ENCODE measurements at places on chromosomes 5 and 9.
A peak's percentile ranks its signal among the peaks of the same experiment; 100 is the strongest.

- DNase-seq: no peak
Observed at GRCh38 chr9:127279717-127280285, 15.2 kb downstream of the GARNL3 start.

DNA sequence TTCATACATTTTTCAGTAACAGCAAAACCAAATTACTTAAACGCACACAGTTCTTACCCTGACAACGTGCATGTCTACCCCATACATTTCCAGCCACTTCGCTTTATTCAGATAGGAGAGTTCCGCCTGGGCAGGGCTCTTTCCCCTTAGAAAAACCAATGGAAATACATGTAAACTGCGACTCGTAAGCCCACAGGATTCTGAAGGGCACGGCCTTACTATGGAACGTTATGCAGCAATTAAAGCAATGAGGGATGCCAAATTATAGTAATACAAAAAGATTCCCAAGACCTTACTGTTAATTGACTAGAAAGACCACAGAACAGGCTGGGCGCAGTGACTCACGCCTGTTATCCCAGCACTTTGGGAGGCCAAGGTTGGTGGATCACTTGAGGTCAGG, 64.5 kb downstream of the EPB41L4B start:
- no peak for DNase-seq

GRCh38 chr5:55576661-55577060, 41.9 kb upstream of the PLPP1 start:
- no peak for DNase-seq

DNA sequence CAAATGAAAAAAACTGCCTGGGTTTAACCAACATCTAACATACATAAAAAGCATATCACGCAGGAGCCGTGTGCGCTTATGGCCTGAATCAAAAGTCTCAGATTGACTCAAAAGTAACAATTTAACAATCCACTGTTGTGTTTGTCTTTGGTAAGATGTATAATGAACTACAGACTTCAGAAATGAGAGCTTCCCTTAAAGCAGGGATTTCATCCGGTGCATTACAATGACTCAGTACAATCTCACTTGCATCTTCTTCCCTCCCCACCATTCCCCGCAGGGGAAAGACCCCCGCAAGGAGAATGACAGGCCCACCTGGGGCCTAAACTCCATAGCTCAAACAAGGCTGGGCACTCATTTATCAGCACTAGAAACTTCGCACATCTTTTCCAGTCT, 1.4 kb downstream of the ZFR start:
- DNase-seq: no peak

DNA sequence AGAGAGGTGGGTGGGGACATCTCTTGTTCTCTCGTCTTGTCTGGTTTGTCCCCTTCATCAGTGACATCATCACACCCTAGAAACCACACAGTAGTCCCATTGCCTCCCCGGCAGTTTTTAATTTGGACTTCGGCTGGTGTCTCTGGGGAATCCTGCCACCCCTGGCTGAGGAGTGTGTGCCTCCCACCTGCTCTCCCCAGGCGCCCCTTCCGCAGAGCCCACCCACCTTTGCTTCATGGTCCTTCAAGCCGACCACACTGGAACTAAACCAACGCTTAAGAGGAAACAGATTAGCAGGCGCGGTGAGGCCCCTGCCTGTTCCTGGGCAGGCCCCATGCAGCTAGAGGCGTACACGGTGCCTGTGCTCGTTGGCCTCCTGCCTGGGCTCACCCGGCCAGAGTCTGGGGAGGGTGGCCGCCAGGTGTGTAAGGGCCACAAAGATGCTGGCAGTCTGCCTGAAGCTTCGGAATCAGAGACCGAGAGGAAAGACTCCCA, 107.6 kb upstream of the SPRY4 start:
- no peak for DNase-seq

GRCh38 chr9:125707472-125707804, 430 bp upstream of the MAPKAP1 start:
- no peak for DNase-seq

- peak; percentile 95 for DNase-seq
Observed at GRCh38 chr9:124450241-124450924, at the start of gene ADGRD2. Gene ADGRD2, plus strand, starts transcription at chr9:124450451. Its CDS starts 1,216 bp downstream, at chr9:124451667.

- no peak for DNase-seq
Observed at GRCh38 chr5:53891159-53891558, 330.7 kb downstream of the NDUFS4 start.

GRCh38 chr5:122608222-122608621, 166.7 kb upstream of the SNX2 start:
- no peak for DNase-seq

- DNase-seq: no peak
Observed at GRCh38 chr5:61350535-61350934, 18.5 kb downstream of the ZSWIM6 start.

- DNase-seq: no peak
Observed at GRCh38 chr5:110738503-110738811, 350 bp upstream of the SLC25A46 start.

DNA sequence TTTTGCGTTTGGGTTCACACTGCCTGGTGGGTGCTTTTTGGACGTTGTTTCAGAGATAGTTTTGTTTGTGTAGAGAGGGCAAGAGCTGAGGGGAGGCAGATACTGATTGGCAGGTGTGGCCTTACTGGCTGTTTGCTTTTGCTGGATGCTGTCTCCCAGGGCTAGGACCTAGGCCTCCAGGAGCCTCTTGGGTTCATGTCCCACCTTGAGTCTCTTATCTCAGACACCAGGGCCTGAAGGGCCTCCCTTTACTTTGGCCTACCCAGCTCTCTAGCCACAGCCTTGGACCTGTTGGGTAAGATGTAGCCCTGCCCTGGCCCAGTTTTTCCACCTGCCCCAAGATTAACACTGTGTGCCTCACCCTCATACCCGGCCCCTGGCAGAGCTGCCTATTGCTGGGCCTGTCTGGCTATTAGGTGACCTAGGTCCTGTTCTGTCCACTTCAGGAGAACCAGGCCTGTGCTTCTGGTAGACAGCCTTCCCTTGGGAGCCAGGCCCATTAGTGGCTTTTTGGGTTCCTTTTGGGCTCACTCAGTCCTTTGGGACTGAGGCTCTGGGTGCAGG, 13.4 kb downstream of the PTPA start:
- no peak for DNase-seq

DNA sequence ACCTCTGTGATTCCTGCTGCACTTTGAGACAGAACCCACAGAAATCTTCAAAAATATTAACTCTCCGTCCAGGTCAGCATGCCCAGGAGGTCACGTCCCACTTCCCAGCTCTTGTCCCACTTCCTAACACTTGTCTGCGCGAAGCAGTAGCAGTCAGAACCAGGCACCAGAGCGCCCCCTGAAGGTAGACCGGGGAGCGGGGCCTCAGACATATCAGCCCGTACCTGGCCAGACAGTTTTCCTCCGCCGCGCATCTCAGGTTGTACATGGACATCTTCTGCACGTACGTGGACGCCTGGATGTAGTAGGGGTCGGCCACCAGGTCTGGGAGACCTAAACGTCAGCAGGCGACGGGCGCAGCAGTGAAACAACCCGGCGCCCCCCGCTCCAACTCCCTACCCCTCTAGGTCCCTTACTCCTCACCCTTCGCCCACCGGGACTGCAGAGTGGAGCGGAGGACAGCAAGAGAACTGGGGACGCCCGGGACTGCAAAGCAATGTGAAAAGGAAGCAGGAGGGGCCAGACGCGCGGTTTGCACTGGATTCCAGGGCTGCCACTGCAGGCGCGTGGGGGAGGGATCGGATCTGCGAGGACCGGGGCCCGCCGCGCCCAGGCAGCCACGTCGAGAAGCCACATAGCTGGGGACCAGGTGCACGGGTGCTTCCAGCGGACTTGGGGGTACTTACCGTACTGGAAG, 1.2 kb downstream of the LOX start:
- DNase-seq: peak; percentile 88
